ENCODE measurements at places on chromosomes 5 and 9.

DNA sequence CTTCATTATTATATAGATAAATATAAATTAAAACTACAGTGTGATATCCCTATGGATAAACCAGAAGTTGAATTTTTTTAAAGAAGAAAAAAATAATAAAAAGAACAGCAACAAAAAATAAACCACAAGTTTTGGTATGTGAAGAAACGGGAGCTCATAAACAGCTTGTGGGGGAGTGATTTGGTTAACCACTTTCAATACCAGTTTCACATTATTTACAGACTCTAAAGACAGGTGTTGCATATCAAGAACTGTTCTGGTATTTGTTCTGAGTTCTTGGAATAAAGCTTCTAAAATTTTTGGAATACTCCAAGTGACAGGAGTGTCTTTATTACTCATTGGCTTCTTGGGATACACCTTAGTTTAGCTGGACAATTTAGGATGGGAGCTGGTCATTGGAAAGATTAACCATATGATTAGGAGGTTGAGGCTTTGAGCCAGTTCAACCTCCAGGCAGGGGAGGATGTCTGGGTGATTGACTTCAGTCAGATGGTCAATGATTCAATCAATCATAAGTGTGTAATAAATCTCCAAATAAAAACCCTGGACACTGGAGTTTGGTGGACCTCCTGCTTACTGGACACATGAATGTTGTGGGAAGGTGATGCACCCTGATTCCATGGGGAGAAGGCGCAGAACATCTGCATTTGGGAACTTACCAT, 2223.1 kb upstream of the C9orf72 start:
- no peak for DNase-seq

DNA sequence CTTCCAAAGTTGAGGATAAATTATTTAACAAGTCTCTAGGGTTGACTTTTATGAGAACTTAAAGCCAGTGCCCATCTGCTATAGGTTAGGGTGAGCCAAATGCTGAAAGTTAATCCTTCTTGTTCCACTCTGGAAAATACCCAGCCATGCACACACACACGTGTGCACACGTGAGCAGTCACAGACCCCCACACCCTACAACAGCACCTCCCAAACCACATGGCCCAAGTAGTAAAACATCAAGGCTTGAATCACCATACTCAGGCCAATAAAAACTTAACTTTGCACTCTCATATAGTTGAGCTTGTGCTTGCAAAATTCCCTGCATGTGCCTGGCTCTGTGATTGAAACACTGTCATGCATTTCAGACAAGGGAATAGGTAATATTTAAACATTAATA, 467.6 kb downstream of the ARHGEF28 start:
- no peak for DNase-seq

DNA sequence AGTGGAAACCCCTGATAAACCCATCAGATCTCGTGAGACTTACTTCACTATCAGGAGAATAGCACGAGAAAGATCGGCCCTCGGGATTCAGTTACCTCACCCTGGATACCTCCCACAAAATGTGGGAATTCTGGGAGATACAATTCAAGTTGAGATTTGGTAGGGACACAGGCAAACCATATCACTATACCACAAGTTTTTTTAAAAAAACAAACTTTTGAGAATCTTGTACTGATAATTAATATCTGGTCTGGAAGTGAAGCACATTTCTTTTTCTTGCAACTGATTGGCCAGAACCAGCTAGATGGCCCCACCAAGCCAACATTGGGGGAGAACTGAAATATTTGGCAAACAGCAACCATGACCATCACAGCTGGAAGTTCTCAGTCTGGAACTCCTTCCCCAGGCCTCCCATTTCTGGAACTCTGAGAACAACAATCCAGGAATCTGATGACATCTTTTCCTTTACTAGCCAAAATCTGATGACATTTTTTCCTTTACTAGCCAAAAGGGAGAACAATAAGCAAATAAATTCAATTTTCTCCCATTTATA, 51.8 kb upstream of the CDKN2B start:
- DNase-seq: no peak

- no peak for DNase-seq
Observed at GRCh38 chr9:73215249-73215648, 63.6 kb downstream of the ANXA1 start.

DNA sequence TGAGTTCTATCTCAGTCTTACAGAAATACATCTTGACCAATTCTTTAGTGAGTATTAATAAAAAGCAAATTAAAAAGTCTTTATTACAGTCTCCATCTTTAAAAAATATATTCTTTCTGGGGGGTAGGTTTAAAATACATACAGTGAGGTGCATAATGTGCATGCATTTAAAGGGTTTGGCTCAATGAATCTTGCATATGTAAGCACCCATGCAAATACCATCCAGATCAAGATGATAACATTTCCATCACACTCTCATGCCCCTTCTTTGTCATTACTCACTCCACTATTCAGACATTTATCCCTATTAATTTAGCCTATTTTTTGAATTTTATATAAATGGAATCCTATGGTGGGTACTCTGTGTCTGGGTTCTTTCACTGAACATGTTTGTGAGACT, 113.0 kb downstream of the APBA1 start:
- DNase-seq: no peak

GRCh38 chr9:107969141-107969540, 479.6 kb upstream of the KLF4 start:
- DNase-seq: no peak

- DNase-seq: no peak
Observed at GRCh38 chr9:122087406-122088200, 5.5 kb downstream of the TTLL11 start.

GRCh38 chr5:146722361-146722779, 156.2 kb downstream of the PPP2R2B start:
- DNase-seq: no peak

- DNase-seq: peak; percentile 45
Observed at GRCh38 chr5:138438724-138439476, at the start of gene REEP2. Gene REEP2 (plus strand): TSS chr5:138439057. CDS start chr5:138439209, 152 bp downstream.

DNA sequence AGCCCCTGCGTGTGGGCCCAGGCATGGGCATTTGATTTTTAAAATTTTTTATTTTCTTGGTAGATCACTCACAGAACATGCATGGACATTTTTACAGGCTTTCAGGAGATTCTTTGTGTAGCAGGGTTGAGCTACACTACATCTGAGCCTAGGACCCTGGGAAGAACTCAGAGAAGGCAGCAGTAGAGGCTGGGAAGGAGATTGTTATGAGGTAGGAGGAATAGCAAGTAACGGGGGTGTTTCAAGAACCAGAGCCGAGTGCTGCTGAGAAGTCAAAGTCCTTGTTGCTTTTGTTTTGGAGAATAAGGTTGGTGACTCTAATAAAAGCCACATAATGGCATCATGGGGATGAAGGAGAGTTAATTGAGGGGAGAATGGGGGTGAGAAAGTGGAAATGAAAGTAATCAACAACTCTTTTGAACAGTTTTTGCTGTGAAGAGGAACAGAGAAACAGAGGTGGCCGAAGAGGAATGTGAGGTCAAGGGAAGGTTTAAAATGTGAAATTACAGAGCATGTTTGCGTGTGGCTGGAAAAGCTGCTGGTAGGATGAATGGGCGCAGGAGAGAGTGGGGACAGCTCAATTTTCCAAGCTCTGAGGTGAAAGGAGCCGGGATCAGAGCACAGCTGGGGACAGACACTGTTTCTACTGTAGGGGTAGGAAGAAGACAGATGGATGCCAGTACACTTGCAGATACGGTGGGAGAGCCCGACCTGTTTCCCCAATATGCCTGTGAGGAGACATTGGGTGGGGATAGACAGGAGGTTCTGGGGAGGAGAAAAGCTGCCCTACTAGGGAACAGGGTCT, 4.7 kb upstream of the PDLIM7 start:
- DNase-seq: no peak

GRCh38 chr5:134125039-134126015, 10.8 kb downstream of the TCF7 start:
- DNase-seq: no peak

DNA sequence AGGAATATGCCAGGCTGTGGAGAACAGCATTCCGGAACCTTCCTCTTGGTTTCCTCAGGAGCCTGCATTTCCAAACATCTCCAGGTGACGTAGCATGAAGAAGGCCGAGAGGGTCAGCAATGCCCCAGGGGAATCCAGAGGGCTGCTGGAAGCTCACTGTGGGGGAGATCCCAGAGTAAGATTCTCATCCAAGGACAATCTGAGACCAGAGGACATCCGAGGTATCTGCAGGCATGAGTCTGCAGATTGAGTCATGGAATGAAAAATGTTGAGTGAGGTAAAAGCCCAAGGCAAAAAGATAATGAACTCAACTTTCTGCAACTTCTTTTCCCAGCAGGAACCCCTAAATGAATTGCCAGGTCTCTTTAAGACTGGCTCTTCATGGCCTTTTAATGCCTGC, 73.5 kb downstream of the KIF4B start:
- DNase-seq: no peak

GRCh38 chr9:90905822-90906221, 104.2 kb downstream of the SYK start:
- no peak for DNase-seq

DNA sequence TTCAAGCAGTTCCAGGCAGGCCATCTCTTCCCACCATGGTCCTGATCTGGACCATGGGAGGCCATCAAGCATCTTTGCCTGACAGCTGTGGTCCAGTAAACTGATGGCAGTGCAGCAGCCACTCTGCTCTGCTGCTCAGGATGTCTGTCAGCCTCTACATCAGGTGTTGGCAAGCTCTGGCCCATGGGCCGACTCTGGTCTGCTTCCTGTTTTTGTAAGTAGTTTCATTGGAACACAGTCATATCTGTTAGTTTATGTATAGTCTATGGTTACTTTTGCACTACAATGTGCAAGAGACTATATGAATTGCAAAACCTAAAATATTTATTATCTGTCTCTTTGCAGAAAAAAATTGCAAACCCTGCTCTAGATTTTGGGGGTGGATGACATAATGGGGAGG, 225.0 kb downstream of the KCTD16 start:
- DNase-seq: no peak

- DNase-seq: no peak
Observed at GRCh38 chr5:35345222-35345621, 114.9 kb upstream of the PRLR start.

DNA sequence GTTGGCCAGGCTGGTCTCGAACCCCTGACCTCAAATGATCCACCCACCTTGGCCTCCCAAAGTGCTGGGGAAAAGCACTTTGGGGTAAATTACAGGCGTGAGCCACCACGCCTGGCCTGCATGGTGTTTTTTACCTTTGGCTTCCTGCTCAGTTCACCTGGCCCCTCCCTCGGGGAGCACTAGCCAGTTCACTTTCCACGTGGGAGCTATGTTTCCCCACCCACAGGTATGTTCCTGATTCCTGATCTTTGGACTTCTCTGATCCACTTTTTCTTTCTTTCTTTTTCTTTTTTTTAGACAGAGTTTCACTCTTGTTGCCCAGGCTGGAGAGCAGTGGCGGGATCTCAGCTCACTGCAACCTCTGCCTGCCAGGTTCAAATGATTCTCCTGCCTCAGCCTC, 15.8 kb downstream of the DAB2IP start:
- no peak for DNase-seq

GRCh38 chr9:69453746-69454145, 128.7 kb downstream of the ENTREP1 start:
- no peak for DNase-seq

DNA sequence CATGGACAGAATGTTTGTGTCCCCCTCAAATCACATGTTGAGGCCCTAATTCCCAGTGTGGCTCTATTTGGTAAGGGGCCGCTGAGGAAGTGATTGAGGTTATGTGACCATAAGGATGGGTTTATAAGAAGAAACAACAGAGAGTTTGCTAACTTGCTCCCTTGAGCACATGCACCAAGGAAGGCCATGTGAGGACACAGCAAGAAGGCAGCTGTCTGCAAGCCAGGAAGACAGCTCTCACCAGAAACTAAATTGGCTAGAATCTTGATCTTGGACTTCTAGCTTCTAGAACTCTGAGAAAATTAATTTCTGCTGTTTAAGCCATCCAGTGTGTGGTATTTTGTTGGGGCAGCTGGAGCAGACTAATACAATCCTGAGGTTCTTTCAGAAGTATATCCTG, 35.2 kb upstream of the CDC42SE2 start:
- DNase-seq: no peak

DNA sequence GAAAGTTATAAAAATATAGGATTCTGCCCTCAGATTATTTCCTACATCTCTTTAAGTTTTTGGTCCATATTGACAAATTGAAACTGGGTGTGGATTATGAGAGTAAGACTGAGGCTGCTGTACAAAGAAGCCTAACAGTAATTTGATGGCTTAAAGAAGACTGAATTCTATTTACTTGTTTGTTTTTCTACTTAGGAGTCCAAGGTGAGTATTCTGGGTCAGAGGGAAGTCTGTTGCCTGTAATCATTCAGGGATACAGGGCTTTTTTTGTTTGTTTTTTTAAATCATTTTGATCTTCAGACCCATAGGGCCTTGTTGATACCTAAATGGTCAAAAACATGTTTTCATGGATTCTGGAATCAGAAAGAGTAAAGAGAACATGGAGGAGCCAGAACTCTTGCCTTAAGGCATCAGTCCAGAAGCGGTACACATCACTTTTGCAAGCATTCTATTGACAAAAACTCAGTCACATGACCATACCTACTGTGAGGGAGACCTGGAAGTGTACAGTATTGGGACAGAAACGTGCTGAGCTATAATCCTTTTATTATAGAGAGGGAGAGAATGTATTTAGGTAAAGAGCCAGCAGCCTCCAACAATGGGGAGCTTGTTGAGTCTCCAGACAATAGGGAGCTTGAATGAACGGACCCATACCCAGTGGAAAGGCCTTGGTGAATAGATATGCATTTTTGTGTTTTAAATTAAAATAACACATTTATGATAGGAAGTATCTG, 102.7 kb downstream of the LRRC70 start:
- DNase-seq: no peak

DNA sequence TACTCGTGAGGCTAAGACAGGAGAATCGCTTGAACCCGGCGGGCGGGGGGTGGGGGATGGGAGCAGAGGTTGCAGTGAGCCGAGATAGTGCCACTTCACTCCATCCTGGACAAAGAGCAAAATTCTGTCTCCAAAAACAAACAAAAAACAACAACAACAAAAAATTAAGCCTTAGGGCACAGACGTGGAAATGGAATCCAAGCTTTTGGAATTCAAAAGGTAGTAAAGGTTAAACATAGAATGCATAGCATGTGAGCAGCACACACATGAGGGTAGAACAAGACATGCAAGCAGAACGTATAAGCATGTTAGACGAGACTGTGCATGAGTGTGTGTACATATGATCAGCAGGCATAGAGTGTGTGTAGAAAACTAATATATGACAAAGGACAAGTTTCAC, 68.0 kb downstream of the PTBP3 start:
- DNase-seq: no peak

GRCh38 chr9:119004618-119004990, 364.6 kb downstream of the BRINP1 start:
- DNase-seq: no peak

DNA sequence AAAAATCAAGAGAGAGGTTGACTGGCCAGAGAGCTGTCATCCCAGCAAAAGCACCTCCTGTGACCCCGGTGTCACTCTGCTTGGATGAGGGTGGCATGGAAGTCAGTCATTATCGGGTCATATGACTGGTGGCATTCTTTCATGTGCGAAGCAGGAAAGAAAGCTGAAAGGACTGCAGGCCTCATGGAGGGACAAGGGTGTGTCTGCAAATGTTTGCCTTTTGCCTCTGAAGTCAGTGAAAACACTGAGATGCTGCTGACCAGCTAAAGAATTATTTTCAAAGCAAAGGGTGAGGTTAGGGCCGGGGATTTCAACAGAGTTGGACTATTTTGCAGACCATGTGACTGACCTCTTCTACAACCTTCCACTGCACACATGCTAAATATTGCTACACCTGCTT, 298.3 kb downstream of the CSNK1G3 start:
- DNase-seq: no peak

All from CD4-positive, alpha-beta T cell treated with Interleukin-4 for 1 hour (primary cell).